ENCODE measurements at places on chromosomes 4 and X.

- DNase-seq, result no peak
Measured at GRCh38 chr4:171919314-171919713, 106.1 kb downstream of the GALNTL6 start.

DNA sequence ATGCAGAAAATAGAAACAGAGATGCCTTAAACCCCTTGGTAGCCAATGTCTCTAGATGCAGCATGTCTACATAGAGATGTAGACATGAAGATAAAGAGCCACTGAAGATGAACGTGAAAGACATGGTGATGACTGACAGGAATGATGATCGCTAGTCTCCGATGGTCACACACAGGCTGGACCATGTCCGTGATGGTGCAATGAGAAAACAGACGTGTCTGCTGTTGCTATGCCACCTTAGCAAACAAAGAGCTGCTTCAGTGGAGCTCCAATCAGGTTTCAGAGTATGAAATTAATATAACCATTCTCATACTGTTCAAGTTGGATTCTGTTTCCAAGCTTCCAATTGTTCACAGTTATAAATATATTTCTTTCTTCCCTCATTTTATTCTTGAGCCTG is 256.5 kb downstream of the CAMK2D start:
- DNase-seq, result no peak

- DNase-seq, result no peak
Measured at GRCh38 chr4:64539234-64539849, 130.1 kb upstream of the TECRL start.

DNA sequence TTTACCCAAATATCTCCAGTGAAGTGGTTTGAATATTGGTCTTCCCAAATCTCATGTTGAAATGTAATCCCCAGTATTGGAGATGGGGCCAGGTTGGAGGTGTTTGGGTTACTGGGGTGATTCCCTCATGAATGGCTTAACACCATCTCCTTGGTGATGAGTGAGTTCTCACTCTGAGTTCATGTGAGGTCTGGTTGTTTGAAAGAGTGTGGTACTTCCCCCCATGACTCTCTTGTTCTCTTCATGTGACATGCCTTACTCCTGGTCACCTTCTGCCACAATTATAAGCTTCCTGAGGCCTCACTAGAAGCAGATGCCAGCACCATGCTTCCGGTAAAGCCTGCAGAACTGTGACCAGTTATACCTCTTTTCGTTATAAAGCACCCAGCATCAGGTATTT is 32.9 kb upstream of the OTUD4 start:
- no peak for DNase-seq

- DNase-seq, result no peak
Measured at GRCh38 chrX:15430076-15430475, 45.9 kb upstream of the VEGFD start.

GRCh38 chrX:120302434-120302833 is 8.8 kb downstream of the TMEM255A start:
- no peak for DNase-seq

DNA sequence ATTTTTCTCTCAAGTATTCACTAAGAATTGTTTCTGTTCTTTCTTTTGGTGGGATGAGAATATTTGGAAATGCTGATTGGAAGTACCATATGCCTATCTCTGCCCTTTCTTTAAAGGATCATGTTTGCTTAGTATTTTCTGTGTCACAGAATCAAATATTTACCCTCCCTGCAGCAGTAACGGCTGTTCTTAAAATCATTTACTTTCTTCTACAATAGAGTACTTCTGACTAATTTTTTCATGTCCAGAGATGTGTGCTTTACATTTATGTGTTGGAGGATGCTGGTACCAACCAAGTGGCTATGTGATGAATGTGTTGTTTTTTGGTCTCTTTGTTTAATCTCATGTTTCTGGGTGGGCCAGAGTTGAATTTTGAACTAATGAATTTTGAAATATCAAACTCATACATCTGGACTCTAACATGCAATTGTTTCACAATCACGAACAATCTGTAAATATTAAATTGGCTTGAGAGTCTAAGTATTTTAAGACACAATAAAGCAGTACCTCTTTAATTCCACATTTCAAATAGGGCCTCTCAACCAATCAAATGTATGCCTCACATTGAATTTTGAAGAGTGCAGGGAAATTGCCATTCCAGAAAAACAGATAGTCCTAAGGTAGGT is 59.4 kb upstream of the ARSJ start:
- no peak for DNase-seq

DNA sequence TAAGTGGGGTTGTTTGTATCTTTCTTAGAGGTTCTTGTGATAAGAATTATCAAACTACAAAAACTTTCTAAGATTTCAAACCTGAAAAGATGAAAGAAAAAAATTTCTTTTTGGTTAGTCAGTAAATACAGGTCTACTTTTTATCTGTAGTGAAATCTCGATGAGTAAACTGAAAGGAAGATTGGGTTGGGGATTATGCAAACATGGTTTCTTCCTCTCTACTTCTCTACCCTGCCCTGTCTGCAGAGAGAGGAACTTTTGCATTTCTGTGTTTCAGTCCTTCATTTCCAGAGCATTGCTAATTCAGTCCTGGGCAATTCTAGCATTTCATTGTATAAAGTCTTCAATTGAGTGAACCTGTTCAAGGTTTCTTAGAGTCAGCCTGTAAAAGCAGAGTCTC is 51.6 kb upstream of the IL2 start:
- DNase-seq, result no peak

GRCh38 chrX:69055193-69055592 is 110.1 kb downstream of the PJA1 start:
- DNase-seq, result no peak

- DNase-seq, result no peak
Measured at GRCh38 chr4:18247189-18247588, 225.6 kb upstream of the LCORL start.

- no peak for DNase-seq
Measured at GRCh38 chrX:29530501-29530900, 684.9 kb upstream of the MAGEB2 start.

All from T-helper 17 cell (primary cell).